M059J (cell line): ENCODE measurements at places on chromosomes 1 and 21. TPM values are rescaled to one million over a fixed set of nuclear protein-coding genes. Genes with fewer than 3 reads are reported as not detected.

DNA sequence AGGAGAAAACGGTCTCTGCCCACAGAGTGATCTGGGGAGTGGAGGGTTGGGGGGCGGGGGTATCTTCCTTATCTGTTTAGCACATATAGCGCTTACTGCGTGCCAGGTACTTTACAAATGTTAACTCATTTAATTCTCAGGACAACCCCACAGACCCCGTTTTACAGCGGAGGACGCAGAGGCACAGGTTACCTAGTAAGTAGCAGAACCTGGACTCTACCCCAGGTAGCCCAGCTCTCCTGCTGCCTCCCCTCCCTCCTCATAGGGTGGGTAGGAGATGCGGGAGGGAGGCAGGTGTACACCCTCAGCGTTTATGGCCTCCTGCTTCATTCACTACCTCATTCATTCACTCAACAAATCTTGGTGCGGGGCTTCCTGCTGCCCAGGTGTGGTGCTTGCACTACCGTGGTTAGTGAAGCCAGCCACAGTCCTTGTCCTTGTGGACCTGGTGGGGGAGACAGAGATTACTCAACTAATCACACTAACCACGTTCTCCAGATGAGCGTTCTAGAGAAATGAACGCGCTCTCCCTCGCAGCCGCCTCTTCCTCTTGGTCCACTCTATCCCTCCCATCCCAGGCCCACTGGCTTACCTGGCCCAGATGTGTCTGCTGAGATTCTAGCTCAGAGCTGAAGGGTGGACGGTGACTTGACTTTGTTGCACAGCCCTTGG lies 102.0 kb downstream of the IER5 start:
- DNase-seq = peak; percentile 10

- peak; percentile 38 for DNase-seq
Measured at GRCh38 chr1:162235241-162235800, 141.3 kb downstream of the SPATA46 start.

DNA sequence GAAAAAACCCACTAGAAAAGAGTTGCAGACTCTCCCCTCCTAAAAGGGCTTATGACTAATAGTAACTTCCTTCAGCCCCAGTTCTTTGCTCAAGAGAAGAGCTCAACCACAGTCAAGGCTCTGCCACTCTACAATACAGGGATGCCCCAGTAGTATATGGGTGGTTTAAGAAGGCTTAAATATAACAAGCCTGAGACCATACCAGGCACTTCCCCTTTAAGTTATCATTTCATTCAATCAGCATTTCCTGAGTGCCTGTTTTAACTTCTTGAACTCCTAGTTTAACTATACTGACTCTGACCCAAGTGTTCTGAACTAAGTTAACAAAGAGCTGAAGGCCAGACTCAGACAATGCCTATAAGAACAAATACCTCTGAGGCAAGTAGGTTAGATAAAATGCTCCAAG lies 19.8 kb downstream of the PRPF38A start:
- peak; percentile 23 for DNase-seq

GRCh38 chr1:183039985-183040447 lies 16.8 kb downstream of the LAMC1 start:
- peak; percentile 91 for DNase-seq

MUTYH gene
- total RNA-seq = 7.2 and 17.1 TPM in 2 replicates

CORT gene
- not detected in 2 replicates for total RNA-seq

CFAP57 gene
- 0.67 TPM in 1 of 2 replicates, not detected in the other for total RNA-seq

SFN gene
- total RNA-seq = 0.76 TPM in 1 of 2 replicates, not detected in the other

SLC9C2 gene
- total RNA-seq = not detected in 2 replicates
